ENCODE measurements at places on chromosomes 5 and 9. TPM values are rescaled to one million over a fixed set of nuclear protein-coding genes. Genes with fewer than 3 reads are reported as not detected.
A peak's percentile ranks its signal among the peaks of the same experiment; 100 is the strongest.

The PCDHA6 gene
- total RNA-seq = 0.29 TPM

The BNC2 gene
- total RNA-seq = 6.1 TPM

The PRRX2 gene
- total RNA-seq = 10.6 TPM

The TMEM215 gene
- total RNA-seq = not detected

The DMRT1 gene
- total RNA-seq = 2.0 TPM

The KCNV2 gene
- not detected for total RNA-seq

DNA sequence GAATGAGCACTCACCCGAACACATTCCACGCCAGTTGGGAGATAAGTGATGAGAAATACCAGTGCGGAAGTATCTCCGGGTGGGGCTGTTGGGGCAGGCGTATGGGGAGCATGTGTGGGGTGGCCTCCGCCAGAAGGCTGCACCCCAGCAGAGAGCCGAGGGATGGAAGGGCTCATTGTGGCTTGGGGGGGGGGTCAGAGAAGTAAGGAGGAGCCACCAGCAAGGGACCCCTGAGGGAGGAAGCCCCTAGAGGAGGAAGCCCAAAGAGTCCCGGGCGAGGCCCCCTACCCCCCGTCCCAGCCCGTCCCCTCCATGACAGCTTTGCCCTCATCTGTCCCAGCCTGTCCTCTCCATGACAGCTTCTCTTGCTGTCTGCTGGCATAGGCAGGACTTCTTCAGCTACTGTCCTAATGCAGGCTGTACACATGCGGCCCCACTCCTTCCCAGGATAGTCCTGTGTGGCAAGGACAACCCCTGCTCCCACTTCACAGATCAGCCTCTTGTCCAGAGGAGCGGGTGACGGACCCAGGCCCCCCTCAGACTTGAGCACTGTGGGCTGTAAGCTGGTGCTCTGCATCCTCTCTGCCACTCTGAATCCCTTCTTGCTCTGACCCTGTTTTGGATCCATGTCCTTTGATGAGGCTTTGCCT is 239.6 kb downstream of the CACNA1B start:
- H3K36me3 ChIP-seq = no peaks in the 10 kb centered on the region
- H3K4me1 ChIP-seq = no peaks in the 10 kb centered on the region
- no peak for DNase-seq
- no peak overlapping the region for H3K27ac ChIP-seq
- H3K27me3 ChIP-seq = no peaks in the 10 kb centered on the region
- H3K4me3 ChIP-seq = no peak overlapping the region

GRCh38 chr5:135739383-135739981 is 95.0 kb upstream of the SLC25A48 start:
- no peak for DNase-seq
- no peaks in the 10 kb centered on the region for H3K36me3 ChIP-seq
- H3K27me3 ChIP-seq = no peaks in the 10 kb centered on the region

GRCh38 chr5:34751807-34752736 is 86.9 kb upstream of the TTC23L start:
- peaks cover 12% of the 10 kb centered on the region for H3K4me1 ChIP-seq
- no peaks in the 10 kb centered on the region for H3K36me3 ChIP-seq
- H3K27me3 ChIP-seq = no peaks in the 10 kb centered on the region
- H3K4me3 ChIP-seq = no peak overlapping the region
- H3K27ac ChIP-seq = no peak overlapping the region

GRCh38 chr5:8843771-8844170 is 702.1 kb downstream of the SEMA5A start:
- H3K27me3 ChIP-seq = no peaks in the 10 kb centered on the region
- H3K36me3 ChIP-seq = no peaks in the 10 kb centered on the region
- H3K4me3 ChIP-seq = no peak overlapping the region

- no peak overlapping the region for H3K4me3 ChIP-seq
- H3K4me1 ChIP-seq = no peaks in the 10 kb centered on the region
- DNase-seq = no peak
- no peak overlapping the region for H3K27ac ChIP-seq
These were observed 39.3 kb upstream of the ANKRD33B start for GRCh38 chr5:10524376-10525123.

DNA sequence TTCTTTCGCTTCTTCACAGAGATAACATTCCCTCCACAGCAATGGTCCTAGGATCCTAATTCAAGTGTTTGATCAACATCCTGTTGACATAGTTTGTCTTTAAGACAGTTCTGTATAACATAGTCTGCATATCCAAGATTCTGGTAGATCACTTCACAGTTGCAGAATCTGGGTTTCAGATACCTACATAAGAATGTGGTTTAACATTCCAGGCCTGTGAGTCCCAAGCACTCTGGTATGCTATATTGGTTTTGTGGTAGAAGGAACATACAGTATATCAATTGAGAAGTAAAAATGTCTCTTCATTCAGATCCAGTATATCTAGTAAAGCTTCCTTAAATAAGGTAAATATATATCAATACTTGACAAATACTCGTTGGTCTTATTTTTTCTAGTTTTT is 914.2 kb upstream of the CDH6 start:
- no peak overlapping the region for H3K4me3 ChIP-seq
- H3K4me1 ChIP-seq = no peaks in the 10 kb centered on the region
- no peaks in the 10 kb centered on the region for H3K27me3 ChIP-seq

DNA sequence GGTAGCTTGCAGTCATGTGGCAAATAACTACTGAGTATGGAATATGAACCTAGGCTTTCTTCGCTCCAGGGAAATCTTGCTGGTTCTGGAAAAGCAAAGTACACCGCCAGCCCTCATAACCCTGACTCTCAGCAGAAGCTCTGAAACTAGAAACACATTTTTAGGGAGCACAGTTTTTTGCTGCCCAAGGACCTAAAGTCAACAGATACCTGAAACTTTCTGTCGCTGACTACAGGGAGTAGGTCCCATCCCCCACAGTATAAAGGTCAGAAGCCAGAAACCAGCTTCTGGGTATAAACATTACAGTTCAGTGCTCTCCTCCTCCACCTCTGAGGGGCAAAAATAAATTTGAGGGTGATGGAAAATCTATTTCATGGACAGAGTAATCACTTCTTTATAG is 3.0 kb downstream of the ATOX1 start:
- no peaks in the 10 kb centered on the region for H3K36me3 ChIP-seq
- no peaks in the 10 kb centered on the region for H3K27me3 ChIP-seq
- H3K27ac ChIP-seq = peak overlapping the region; percentile 62
- H3K4me1 ChIP-seq = peaks cover 21% of the 10 kb centered on the region
- H3K4me3 ChIP-seq = no peak overlapping the region

- no peaks in the 10 kb centered on the region for H3K27me3 ChIP-seq
- no peak overlapping the region for H3K27ac ChIP-seq
- no peaks in the 10 kb centered on the region for H3K36me3 ChIP-seq
- DNase-seq = no peak
These were observed 260.4 kb downstream of the GABRB2 start for GRCh38 chr5:161286066-161286655.

DNA sequence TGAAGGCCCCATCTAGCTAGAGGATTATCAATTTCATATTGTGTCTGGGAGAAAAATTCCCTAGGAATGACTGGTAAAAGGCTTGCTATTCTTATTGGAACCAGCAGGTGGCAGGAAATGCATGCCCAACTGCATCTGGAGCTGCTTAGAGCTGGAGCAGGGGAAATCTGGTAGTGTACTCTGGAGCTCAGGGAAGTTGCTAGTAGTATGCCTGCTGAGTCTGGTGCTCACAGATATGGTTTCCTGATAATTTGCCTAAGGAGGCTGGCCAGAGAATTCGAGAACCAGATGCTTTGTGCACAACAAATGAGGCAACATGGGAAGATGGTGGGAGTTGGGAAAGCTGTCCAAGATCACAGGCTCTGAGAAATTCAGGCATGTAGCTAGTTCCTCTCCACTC is 53.7 kb downstream of the G3BP1 start:
- H3K4me3 ChIP-seq = no peak overlapping the region
- H3K27me3 ChIP-seq = no peaks in the 10 kb centered on the region
- H3K27ac ChIP-seq = no peak overlapping the region
- DNase-seq = peak; percentile 58

Measured in thyroid gland (tissue), 4 donors.